M059J (cell line): ENCODE measurements at places on chromosomes 6 and 20. TPM values are rescaled to one million over a fixed set of nuclear protein-coding genes. Genes with fewer than 3 reads are reported as not detected.

DNA sequence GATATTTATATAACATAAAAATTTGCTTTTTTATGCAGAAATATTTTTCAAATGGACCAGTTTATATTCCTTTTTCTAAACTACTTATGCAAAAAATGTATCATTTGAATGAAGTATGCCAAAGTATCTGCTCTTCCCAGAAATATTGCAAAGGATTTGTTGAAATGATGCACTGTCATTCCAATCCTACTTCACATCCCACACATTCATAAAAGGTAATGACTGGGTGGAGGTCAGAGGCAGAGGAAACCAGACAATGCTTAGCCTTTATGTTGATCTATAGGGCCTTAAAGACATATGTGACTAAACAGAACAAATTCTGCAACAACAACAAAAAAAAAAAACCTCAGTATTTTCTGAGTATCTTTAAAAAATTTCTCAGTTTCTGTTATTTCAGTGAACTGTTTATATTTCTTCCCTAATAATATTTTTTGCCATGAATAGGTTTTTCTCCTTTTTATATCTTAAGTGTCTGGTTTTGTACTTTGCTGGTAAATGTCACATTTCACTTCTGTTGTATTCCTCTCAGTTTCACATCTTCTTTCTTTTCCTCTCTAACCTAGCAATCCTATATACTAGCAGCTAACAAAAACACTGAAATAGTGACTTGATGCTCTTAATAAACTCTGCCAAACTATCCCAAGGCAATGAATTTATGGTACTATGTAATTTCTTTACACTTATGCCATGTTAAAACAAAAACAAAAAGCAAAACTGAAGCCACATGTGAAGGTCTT is 374.1 kb downstream of the BCKDHB start:
- DNase-seq, result no peak

DNA sequence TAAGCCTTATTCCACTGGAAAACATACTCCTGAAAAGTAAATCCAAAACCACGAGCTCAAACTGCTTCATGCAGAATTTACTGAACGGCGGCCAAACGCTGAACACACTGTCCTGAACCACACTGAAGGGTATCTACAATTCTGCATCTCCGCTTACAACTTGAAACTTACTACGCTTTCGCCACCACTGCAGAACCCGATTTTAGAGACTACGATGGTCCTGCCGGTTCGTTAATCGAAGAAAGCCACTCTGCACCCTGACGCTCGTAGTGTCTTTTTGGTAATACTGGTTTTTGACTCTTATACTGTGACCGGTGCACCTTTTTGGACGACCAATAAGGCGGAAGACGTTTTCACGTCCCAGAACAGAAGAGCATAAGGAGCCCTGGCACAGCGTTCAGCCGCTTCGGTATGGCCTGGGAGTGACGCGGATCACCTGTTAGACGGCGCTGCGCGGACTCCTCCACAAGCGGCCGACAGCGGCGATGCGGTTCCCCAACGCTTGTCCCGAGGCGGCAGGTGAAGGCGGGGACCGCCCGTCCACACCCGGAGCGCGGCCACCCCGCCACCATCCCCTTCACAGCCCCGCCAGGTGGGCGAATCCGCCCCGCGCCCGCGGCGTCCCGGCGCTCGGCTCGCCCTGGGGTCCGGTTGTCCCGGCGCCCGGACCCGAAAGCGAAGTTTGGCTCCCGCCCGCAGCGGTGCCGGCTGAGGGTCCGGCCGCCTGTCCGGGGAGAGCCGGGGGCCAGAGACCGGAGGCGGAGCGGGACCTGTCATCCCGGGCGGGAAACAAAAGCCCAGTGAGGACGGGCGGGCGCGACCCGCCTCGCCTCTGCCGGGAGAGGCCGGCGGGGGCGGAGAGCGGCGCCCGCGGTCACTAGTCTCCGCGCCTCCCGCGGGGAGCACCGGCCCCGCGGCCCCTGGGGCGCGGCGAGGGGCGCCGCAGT is 784 bp downstream of the FKBP5 start:
- DNase-seq, result peak; percentile 74

DNA sequence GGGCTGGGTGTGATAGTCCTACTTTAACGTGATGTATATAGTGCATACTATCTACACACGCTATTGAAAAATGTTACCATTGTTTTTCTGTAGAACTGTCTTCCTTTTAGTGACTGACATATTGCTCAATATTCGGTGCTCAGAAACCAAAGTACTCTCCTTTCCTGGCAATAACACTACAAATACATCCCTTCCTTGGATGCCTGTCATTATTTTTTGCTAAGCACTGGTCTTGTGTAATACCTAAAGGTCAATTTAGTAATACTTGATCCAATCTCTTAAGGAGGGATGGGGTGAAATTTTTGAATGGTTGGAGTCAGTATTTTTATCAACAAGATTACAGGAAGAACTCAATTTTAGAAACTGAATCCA is 23.9 kb downstream of the CNR1 start:
- no peak for DNase-seq

DNA sequence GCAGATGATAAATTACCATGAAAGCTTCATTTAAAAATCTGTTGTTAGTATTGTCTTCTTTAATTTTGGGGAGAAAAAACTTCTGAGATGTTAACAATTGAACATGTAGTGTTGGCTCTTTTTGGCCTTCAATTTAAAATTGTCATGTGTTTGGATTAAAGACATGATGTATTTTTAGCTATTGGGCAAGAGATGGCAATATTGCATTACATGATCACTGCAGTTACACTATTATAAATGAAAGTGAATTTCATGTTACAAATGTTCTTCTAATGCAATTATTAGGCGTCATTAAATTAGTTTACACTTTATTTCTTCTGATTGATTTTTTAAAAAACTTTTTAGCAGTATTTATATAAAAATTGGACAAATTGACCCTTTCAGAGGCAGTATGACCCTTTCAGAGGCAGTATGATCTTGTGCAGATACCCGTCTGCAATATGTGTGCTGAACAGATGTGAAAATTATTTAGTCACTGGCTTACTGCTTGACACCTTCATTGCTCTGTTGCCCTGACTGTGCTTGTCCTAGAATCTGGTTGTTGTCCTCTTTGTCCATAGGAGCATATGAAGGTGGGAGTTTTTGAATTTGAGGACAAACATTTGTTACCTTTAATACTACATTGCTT is 25.8 kb downstream of the CDKAL1 start:
- DNase-seq, result no peak

GRCh38 chr6:138977646-138978167 is 10.3 kb downstream of the REPS1 start:
- DNase-seq, result no peak

- DNase-seq, result peak; percentile 78
Measured at GRCh38 chr6:77466055-77466450, 2.8 kb upstream of the HTR1B start.

DNA sequence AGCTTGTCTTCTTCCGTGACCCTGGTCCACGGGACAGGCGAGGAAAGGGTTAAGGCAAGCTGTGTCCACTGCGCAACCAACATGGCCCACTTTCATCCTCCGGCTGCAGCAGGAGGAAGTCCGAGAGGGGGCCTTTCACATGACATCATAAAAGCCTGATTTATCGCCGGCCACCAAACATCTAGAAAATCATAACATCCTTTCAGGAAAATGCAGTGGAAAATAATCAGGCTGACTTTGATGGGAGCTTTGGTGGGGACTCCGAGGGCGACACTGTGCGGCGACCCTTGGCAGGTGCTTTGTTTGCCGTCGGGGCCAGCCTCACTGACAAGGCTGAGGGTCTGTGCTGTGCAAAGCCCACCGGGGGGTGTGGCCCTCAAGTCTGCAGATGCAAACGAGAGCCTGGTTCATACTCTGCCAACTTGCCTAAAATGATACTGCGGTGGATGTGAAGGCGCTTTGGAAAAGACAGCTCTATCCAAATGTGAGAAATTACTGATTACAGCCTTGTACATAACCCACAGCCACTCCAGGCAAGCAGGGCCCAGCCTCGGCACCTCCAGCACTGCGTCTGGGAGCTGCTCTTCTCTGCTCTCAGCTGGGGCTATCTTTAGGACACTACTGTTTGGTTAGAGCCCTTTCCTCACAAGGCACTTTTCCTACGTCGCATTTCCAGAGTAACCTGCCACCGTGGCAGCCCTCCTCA is 25.7 kb downstream of the FOXC1 start:
- DNase-seq, result no peak

DNA sequence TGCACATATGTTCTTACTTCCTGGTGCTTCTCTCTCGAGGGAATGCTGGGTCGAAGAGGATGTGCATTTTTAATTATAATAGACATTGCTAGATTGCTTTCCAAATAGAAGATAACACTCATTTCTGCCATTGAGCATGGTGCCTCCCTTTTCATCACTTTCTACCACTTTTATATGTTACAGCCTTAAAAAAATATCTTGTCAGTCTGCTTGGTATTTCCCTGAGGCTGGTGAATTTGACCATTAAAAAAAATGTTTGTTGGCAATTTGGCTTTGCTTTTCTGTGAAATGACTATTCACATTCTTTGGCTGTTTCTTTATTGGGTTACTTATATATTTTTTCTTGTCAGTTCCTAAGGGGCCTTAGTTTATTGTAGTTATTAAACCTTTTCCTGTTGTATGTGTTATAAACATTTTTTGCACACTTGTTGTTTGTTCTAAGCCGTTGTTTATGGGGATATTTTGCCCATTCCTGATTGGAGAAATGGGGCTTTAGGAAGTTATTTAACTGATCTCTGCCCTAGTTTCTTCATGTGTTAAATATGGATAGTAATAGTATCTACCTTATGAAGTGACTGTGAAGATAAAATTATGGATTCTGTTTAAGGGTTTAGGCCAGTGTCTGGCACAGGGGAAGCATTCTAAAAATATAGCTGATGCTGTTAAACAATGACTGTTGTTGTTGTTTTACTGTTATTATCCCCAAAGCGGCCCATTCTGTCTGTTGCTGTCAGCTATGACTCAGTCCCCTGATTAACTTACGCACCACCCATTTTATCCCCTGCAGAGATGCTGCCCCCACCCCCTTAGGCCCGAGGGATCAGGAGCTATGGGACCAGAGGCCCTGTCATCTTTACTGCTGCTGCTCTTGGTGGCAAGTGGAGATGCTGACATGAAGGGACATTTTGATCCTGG is 3.8 kb downstream of the DDR1 start:
- DNase-seq, result peak; percentile 92

GRCh38 chr6:66435321-66435720 is 728.3 kb upstream of the EYS start:
- DNase-seq, result peak; percentile 39

The SRSF3 gene
- 348 and 518 TPM in 2 replicates for total RNA-seq
